Vagina (tissue), 2 donors: ENCODE measurements at places on chromosomes 16 and 17. TPM values are rescaled to one million over a fixed set of nuclear protein-coding genes. Genes with fewer than 3 reads are reported as not detected.

GRCh38 chr16:1096169-1097082 is at the start of gene C1QTNF8:
TSS of gene C1QTNF8 (minus strand) at chr16:1096244. CDS start at chr16:1094922, 1,322 bp downstream.
- no peaks in the 10 kb centered on the region for H3K4me1 ChIP-seq
- no peaks in the 10 kb centered on the region for H3K27me3 ChIP-seq
- no peaks in the 10 kb centered on the region for H3K36me3 ChIP-seq
- no peak within 1 kb of the TSS for H3K4me3 ChIP-seq

DNA sequence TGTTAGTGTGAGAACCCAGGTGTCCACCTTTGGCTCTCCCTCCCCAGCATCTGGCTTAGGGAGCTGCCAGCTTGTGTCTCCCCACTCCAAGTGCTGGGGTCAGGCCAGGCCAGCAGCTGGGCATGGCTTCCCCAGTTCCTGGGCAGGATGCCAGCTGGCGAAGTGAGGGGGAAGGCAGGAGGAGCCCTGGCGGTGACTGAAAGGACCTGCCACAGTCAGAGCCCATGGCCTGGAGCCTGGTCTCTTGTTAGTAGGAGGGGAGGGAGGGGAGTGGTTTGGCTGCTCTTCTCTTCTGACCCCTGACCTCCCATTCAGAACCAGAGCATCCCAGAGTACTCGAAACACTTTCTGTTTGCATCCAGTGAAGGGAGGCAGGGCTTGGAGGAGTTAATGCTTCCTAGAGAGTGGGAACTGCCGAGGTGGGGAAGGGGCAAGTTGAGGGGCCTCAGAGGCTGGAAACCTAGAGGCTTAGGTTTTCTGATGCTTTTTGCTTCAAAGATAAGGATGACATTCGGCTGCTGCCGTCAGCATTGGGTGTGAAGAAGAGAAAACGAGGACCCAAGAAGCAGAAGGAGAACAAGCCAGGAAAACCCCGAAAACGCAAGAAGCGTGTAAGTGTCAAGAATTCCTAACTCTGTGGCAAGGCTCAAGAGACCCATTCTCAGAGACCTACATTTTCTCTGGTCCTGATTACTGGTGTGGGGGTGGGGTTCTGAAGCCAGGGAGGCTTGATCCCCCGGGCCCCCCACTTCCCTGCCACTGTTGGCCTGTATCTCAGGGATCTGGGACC is 772 bp downstream of the CHD3 start:
- H3K27me3 ChIP-seq: no peaks in the 10 kb centered on the region
- no peak overlapping the region for H3K4me3 ChIP-seq
- H3K4me1 ChIP-seq: peaks cover 43% of the 10 kb centered on the region
- peak; percentile 94 for DNase-seq
- H3K36me3 ChIP-seq: peaks cover 36% of the 10 kb centered on the region

- H3K27ac ChIP-seq: no peak overlapping the region
- H3K4me3 ChIP-seq: no peak overlapping the region
- peaks cover 38% of the 10 kb centered on the region for H3K4me1 ChIP-seq
- DNase-seq: no peak
- H3K27me3 ChIP-seq: no peaks in the 10 kb centered on the region
- peaks cover 5% of the 10 kb centered on the region for H3K36me3 ChIP-seq
Measured at GRCh38 chr16:85629326-85629725, 16.2 kb downstream of the GSE1 start.

GRCh38 chr16:67661101-67661761 is 471 bp downstream of the PARD6A start:
- H3K27me3 ChIP-seq: no peaks in the 10 kb centered on the region

- no peaks in the 10 kb centered on the region for H3K27me3 ChIP-seq
- no peak for DNase-seq
- H3K4me1 ChIP-seq: peaks cover 42% of the 10 kb centered on the region
- H3K36me3 ChIP-seq: no peaks in the 10 kb centered on the region
Measured at GRCh38 chr17:49572806-49573420, 2.8 kb upstream of the NXPH3 start.

DNA sequence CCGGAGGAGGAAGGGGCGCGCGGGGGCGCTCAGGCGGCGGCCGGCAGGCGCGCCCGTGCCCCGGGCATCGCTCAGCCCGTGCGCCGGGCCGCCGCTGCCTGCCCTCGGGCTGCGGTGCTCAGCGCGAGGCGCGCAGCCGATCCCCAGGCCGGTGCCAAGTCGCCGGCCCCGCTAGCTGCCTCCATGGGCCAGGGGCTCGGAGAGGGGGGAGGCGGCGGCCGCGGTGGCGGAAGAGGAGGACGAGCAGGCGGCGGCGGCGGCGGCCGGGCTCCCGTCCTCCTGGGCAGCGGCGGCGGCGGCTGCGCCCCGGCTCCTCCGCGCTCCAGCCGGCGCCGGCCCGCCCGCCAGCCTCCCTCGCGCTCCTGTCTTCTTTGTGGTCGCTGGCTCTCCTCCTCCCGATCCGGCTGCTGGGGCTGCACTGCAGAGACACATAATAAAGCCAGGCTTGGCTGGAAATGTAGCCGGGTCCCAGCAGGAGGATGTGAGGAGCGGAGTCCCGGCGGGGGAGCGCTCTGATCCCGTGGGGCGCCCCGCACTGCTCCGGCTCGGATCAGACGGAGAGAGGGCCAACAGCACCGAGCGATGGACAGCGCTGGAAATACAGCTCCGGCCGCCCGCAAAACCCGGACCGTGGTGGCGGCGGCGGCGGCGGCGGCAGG is 889 bp upstream of the ZNF423 start:
- peak overlapping the region; percentile 53 for H3K4me3 ChIP-seq
- H3K36me3 ChIP-seq: no peaks in the 10 kb centered on the region
- no peak for DNase-seq
- H3K4me1 ChIP-seq: peaks cover 23% of the 10 kb centered on the region
- H3K27me3 ChIP-seq: no peaks in the 10 kb centered on the region

- H3K27ac ChIP-seq: peak overlapping the region; percentile 59
- H3K36me3 ChIP-seq: peaks cover 53% of the 10 kb centered on the region
Measured at GRCh38 chr17:42698736-42699414, 16.5 kb downstream of the CNTNAP1 start.

The UBE2Z gene
- 67.3 TPM for total RNA-seq

The OSGIN1 gene
- total RNA-seq: 6.4 TPM

- no peaks in the 10 kb centered on the region for H3K36me3 ChIP-seq
- no peak for DNase-seq
- no peaks in the 10 kb centered on the region for H3K27me3 ChIP-seq
- H3K27ac ChIP-seq: no peak overlapping the region
Measured at GRCh38 chr17:76635659-76636360, 7.7 kb downstream of the ST6GALNAC1 start.

DNA sequence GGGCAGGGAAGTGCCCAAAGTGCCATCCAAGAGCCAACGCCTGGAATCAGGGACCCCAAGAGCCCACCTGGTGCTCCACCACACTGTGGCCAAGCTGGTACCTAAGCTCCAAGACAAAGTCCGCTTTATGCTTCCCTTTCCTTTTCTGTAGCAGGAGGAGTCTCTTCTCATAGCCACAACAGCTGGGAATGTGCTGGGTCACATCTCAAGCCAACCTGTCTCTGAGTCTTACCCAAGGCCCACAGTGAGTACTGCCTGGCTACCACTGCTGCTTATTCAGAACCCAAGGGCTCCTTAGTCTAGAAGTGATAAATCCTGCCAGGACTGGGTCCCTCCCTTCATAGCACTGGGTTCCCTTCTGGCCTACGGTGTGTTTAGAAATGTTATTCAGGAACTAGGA is 49.8 kb downstream of the ERCC4 start:
- no peak overlapping the region for H3K27ac ChIP-seq
- H3K27me3 ChIP-seq: no peaks in the 10 kb centered on the region
- no peaks in the 10 kb centered on the region for H3K4me1 ChIP-seq
- no peaks in the 10 kb centered on the region for H3K36me3 ChIP-seq

DNA sequence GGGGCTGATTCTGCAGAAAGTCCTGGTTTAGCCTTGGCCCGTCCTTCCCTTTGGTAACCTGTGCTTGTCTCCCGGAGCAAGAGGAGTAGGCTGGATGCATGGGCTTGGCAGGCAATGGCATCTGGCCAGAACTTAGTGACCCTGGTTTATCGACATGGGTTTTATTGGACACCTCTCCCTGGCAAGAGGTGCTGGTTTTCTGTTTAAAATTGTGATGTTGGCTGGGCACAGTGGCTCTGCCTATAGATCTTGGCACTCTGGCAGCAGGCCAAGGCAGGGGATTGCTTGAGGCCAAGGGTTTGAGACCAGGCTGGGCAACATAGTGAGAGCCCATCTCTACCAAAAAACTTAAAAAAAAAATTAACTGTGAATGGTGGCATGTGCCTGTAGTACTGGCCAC is 31.2 kb downstream of the SLC12A3 start:
- no peaks in the 10 kb centered on the region for H3K27me3 ChIP-seq
- no peak for DNase-seq
- no peak overlapping the region for H3K27ac ChIP-seq
- H3K36me3 ChIP-seq: no peaks in the 10 kb centered on the region
- H3K4me3 ChIP-seq: no peak overlapping the region
- H3K4me1 ChIP-seq: no peaks in the 10 kb centered on the region
